Right lung (tissue), 10 donors: ENCODE measurements at places on chromosomes 11 and 22.

DNA sequence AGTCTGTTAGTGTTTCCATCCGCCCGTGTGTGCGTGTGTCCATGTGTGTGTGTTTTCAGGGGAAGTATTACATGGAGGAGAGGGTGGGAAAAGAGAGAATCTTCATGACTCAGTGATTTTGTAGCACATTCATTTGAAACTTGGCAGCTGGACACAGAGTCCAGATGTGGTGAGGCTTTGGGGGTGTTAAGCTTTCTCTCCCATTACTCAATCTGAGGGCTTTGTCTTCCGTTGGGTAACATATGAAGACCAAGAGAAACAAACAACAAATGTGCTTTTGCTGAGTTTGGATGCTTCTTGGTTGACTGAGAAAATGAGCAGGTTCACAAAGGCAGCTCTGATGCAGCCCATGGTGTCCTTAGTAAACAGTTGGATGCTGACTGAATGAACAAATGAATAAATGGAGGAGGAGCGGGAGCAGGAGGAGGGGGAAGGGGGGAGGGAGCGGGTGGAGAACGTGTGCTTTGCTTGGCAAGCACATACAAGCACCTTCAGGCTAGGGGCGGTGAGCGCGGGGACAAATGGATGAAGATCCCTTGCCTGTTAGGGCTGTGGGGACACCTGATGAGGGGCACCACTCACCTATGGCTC lies 104.3 kb downstream of the ST3GAL4 start:
- peak; percentile 68 for DNase-seq

DNA sequence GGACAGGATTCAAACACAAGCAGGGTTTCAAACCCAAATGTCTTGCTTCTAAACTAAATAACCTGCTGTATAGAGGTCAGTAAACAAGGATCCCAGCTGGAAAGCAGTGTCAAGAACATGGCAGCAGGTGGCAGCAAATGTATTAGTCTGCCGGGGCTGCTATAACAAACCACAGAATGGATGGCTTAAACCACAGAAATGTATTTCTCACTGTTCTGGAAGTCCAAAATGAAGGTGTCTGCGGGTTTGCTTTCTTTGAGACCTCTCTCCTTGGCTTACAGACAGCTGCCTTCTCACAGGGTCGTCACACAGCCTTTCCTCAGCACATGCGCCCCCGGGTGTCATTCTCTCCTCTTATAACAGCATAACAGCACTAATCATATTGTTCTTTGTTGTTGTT lies 65.1 kb upstream of the LRRC55 start:
- no peak for DNase-seq

GRCh38 chr11:126039485-126040271 lies 23.0 kb downstream of the CDON start:
- DNase-seq = no peak

GRCh38 chr11:121129362-121130340 lies 28.6 kb downstream of the TECTA start:
- no peak for DNase-seq

DNA sequence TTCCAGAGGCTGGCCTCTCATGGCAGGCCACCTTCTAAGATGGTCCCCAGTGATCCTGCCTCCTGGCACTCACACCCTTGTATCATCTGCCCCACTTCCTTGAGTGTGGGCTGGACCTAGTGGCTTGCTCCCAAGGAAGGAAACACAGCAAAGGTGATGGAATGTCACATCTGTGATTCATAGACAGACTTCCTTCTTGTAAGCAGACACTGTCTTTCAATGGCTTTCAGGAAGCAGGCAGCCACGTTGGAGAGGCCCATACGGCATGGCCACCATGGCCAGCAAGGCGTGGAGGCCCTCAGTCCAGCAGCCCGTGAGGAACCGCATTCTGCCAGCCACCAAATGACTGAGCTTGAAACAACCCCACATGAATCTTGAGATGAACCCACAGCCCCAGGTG lies 11.3 kb downstream of the LMO1 start:
- DNase-seq = no peak

GRCh38 chr11:42249956-42250355 lies 790.5 kb upstream of the LRRC4C start:
- no peak for DNase-seq

- DNase-seq = no peak
These were observed 12.7 kb downstream of the BLID start for GRCh38 chr11:122103321-122103720.

DNA sequence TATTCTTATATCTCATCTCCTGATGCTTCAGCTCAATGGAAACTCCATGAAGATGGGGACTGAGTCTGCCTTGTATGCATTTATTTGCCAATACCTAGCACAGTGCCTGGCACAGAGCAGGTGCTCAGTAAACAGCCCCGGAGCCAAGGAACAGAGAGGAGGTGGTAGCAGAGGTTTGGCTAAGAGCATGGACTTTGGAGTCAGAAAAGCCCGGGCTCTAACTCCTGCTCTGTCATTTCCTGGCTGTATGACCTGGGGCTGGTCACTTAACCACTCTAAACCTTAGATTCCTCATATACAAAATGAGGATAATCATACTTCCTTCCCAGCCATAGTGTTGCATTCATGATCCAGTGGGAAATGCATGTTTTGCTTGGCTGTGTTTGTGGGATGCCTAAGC lies 36.6 kb downstream of the TP53I11 start:
- DNase-seq = no peak

DNA sequence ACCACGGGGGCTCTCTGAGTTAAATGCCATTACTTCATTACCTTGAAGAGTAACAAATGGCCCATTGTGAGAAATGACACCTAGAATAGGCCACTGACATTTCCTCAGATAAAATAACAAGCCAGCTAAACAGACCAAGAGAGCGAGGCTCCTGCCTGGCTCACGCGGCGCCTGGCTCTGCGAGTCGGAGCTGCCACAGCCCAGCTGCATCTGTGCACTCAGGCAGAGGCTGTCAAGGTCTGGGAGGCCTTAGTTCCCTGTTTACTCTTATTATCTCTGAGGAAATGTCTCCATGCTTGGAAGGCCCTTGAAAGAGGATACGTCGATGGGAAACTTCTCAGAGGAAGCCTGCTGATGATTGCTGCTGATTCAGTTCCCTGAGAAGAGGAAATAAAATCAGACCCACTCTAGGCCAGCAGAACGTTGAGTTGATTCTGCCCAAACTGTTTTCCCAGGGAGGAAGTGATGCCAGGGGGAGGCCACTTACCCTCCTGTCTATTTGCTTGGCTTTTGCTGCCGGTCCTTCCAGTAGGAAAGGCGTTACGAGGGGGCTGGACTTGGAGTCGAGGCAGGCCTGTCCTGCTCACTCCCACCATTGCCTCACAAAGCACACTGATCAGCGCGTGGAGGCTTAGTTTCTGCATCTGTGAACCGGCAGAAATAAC lies 208.8 kb downstream of the TBC1D22A start:
- DNase-seq = peak; percentile 55

GRCh38 chr11:47998733-47999359 lies 18.5 kb downstream of the PTPRJ start:
- DNase-seq = no peak

- no peak for DNase-seq
These were observed 316.8 kb upstream of the CNTN5 start for GRCh38 chr11:98703779-98704556.

GRCh38 chr22:24965822-24966626 lies 13.5 kb downstream of the KIAA1671 start:
- no peak for DNase-seq

DNA sequence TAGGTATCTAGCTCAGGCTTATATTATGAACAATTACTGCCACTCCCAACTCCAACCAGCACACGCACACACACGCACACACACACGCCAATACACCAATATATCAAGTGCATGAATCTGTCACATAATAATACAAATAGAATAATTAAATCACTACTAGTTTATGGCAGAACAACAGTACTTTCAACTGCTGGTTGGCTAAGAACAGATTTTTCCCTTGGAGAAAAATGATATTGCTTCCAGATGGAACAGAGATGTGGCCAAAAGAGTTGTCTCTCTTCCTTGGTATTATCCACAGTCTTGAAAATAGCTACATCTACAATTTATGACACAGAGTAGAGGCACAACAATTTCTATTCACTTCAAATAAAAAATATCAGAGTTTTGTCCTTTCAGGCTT lies 538.3 kb upstream of the FAT3 start:
- no peak for DNase-seq

GRCh38 chr11:71452199-71453036 lies 585 bp upstream of the NADSYN1 start:
- peak; percentile 30 for DNase-seq

DNA sequence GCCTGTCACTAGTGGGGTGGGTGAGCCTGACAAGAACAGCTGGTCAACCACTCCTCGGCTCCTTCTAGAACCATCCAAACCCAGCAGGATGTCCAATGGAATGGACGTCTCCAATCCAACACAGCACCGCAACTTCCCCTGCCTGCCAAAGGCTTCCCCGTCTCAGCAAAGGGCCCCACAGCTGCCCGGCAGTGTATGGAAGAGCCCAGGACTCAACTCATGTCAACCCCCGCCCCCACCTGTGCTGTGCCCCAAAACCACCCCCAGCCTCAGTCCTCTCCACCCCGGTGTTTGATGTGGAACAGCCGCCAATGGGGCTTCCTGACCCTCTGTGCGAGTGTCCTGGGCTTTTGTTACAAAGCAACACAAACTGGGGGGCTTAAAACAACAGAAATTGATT lies 223.8 kb downstream of the CTTN start:
- DNase-seq = no peak

DNA sequence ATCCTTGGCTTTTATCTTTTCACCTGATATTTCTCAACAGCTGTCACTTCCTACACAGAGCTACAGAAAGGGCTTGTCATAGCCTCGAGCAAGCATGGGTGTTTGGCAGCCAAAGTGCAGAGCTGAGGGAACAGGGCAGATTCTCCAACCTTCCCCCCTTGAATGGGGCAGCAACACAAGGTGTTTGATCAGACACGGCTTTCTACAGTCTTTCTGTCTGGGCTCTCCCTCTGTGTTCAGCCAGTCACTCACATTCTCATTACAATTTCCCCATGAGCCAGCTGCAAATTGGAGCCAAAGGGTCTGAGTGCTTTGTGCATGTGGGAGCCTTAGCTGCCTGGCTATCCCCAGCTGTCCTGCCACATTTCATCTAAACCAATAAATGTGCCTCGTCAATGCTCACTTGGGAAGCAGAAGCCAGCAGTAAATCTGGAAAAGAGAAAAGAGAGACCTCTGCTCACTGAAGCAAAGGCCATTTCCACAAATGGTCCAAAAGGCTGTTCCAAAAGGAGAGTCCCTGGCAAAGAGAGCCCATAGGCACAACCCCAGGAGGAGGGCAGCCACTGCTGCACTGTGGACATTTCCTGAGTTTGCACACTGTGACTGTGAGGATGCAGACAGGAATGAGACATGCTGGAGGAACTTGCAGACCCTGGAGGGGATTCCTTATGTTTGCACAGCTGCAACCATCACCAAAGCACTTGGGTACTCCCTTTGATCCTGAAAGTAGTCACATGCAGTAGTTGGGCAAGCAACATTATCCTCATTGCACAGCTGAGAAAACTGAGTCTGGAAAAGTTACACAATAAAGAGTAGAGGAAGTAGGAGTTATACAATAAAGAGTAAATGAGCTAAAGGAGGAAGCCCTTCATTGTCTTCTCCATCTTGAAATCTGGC lies 186.8 kb downstream of the FAM181B start:
- no peak for DNase-seq
